ENCODE measurements at places on chromosomes 12 and 14.

DNA sequence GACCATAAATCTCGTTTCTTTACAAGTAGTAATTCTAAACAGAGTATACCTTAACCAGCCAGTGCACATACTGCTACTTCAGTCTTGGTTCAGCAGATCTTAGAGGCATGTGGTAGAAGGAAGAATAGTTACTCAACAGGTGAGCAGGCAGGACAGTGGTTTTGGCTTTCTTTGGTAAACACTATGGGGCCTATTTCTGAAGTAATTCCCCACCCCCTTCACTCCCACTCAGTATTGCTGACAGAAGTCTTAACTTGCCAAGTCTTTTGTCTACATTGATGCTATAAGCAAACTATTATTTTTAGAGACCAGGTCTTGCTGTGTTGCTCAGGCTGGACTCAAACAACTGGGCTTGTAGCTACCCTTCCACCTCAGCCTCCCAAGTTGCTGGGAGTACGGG is 68.5 kb downstream of the FBXO34 start:
- DNase-seq, result no peak

DNA sequence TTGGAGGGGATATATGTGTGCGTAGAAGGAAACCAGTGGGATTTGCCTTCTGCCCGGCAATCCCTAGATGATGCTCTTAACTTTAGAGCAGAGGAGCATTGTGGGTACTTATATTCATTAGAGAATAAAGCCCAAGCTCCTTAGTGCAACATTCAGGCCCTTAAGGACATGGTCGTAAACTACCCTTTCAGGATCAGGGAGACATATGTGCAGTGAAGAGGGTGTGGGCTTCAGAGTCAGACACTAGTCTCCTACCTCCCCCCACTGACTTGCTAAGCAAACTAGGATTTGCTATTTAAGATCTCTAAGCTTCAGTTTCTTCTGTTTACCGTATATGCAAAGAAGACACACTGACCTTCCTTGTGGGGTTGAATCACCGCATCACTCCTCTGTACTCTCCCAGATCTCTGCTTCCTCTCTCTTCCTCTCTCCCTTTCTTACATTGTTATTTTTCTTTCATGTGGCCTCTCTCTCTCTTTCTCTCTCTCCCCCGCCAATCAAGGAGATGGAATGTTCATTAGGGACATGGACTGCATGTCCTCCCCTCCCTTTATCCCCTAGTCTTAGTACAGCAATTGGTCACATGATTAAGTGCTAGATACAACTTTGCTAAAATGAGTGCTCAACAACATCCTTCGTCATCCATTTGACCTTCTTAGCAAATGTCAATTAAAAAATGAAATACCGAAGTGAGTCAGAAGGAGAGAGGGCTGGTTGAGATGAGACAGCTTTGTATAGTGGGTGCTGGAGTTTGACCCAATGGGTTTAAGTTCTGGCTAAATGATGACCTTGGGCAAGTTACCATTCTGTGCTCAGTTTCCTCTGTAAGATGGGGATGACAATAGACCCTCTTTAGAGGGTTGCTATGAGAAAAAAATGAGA is 91.7 kb downstream of the TMX1 start:
- no peak for DNase-seq

DNA sequence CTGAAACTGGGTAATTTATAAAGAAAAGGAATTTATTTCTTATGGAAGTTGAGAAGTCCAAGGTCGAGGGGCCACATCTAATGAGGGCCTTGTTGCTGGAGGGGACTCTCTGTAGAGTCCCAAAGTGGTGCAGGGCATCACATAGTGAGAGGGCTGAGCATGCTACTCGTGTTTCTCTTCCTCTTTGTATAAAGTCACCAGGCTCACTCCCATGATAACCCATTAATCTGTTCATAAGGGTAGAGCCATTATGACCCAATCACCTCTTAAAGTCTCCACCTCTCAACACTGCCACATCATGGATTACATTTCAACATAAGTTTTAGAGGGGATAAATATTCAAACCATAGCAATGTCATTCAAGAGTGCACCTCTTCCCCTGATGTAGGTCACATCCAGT is 79.1 kb upstream of the ATP2B1 start:
- DNase-seq, result no peak

GRCh38 chr12:496736-497135 is 37.0 kb downstream of the B4GALNT3 start:
- DNase-seq, result no peak

- no peak for DNase-seq
Observed at GRCh38 chr12:118307069-118307954, 65.4 kb downstream of the TAOK3 start.

DNA sequence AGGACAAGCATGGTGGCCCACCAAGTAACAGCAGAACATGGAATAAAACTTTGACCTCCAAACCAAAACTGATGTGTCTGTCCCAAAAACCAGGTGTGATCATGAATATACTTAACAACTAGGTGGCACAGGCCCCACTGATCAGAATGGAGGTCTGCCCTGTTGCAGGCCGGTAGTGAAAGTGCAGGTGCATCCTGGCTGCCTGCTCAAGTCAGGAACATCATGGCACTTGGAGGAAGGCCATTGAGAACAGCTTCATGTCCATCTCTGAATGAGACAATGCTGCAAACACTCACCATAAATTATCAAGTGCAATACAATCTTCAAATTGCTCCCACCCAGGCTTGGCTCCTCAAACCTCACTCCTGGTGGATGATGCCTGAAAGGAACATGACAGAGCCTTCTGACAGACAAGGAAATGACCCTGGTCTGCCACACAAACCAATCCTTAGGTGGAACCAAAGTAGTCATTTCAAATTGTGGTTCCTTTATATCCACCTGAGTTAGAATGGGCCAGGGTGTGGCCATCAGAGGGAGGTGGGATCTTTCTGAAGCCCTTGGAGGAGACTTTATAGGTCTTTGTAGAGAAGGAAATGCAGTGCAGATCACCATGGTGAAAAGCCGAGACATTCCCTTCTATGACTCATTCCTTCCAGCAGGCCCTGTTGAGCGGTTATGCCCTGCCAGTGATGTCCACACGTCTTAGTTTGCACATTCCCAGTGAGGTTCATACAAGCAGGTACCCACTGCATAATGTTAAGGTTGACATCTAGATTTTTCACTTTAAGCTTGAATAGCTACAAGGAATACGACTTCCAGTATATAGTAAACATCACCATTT is 36.0 kb downstream of the EGLN3 start:
- no peak for DNase-seq

- DNase-seq, result no peak
Observed at GRCh38 chr14:45679853-45680252, 426.9 kb upstream of the MIS18BP1 start.

- DNase-seq, result no peak
Observed at GRCh38 chr12:76883151-76883550, 4.3 kb upstream of the CSRP2 start.

DNA sequence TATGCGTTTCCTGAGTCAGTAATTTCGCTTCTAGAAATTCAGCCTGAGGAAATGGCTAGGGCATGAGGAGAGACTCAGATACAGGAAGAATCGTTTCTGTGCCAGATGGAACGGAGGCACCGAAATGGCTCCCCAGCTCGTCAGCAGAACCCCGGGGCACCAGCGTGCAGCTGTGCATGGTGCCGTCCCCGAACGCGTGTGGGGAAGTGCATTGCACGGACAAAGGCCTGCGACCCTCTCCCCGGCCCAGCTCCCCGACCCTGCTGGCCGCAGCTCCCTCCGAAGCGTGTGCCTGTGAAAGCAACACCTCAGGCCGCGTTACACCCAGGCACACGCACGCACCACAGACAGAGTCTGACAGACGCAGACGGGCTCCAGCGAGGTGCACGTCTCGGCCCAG is 82.9 kb downstream of the NOC4L start:
- DNase-seq, result no peak

DNA sequence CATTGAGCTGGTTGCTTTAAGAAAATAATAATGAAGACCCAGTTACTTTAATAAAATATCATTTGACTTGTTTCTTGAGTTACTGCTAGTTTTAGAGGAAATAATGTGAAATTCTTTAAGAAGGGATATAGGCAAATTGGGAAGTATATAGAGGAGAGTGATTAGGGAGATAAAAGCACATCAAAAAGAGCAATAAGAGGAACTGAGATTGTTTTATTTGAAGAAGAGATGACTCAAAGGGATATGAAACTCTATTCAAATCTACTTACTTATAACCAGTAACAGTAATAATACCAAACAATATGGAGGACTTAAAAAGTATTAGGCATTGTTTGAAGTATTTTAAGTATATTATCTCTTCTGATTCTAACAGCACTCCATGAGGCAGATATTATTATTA is 37.1 kb downstream of the LRRK2 start:
- no peak for DNase-seq

DNA sequence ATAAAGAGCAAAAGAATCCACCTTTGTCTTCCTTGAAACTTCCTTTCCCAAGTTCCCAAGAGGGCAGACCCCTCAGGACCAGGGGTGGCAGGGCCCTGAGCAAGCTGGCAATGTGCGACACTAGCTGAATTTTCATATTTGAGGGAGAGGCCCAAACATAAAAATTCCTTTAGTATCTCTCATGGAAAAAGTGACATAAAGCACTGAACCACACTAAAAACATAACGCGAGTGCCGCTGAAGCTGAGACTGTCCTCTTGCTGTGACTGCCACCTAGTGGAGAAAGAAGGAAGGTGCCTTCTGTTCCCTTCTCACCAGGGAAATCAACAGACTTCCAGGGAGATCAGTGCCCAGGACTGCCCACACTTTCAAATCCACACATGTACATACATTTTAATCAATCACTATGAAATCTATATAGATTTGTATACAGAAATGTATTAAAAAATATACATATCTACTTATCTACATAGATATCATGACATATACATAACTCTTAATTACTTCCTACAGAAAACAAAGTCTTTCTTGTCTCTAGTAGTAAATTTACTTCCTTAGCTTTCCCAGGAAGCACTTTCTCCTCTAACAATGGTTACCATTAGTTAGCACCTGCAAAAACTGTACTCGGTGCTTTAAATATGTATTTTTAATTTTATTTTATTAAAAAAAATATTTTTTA is 53.8 kb downstream of the SSH1 start:
- DNase-seq, result peak; percentile 78

DNA sequence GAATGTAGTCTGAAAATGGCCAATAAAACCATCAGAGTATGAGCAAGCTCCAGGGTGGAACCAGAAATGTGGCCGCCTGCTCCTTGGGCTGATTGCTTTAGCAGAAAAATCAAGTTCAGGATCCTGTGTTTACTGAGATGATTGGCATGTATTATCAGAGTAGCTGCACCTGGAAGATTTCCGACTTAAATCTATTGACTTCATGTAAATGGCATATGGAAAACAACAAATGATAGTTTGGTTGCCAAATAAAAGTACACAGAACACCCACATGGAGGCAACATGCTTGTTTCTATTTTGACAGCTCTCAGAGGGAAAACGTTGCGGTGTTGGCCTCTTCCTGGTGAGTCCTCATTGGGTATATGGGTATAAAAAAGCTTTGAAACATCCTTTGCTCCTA is 31.3 kb downstream of the SOCS2 start:
- no peak for DNase-seq

DNA sequence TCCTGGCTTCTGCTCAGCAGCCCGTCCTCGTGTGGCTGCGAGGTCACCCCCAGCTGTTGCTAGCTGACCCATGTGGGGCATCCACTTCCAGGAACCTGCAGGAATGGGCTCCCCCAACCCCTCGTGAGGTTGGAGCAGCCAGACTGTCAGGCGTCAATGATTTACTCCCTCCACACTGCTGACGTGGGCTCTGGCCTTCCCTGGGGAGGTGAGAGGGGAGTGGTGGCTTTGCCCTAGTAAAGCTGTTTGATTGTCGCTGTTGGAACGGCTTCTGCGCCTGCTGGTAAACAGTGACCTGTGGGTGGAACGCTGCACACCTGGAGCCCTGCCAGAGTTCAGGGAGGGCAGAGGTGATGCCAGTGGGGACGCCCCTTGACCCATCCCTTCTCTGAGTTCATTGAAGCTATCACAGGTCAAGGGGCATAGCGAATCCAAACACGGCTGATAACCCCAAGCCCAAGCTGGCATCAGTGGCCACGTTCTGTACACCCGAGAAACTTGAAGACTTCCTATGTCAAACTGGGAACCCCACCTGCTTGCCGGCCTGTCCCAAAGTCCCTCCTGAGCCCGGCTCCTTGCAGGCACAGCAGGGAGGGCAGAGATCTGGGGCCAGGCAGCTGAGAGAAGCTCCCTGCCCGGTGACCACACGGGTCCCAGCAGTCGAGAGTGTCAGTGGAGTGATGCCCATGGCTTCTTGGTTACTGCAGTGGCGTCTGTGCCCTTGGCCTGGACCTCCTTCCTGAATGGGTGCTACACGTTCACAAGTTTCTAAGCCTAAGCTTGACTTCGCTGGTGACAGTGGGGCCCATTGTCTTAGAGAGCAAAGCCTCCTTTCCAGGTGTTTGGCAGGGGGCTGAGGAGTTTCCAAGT is 2.7 kb downstream of the ASPG start:
- DNase-seq, result no peak

DNA sequence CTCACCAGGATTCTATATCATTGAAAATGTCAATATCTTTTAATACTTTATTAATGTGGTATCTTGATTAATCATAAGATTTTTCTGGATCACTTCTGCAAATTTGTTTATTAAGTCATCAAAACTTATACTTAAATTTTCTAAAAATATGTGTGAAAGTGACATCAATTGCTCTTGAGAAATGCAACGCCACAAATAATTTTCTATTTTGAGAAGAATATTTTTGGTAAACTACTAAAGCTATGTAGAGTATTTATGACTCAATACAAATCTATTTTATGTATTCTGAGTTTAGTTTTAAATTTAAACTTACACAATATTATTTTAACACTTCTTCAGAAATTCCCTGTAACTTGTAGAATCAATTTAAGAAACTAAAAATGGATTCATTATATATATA is 263.3 kb downstream of the RASSF9 start:
- DNase-seq, result no peak

GRCh38 chr14:69529563-69529962 is 45.0 kb downstream of the PLEKHD1 start:
- DNase-seq, result no peak

GRCh38 chr14:105647784-105648608 is 121.6 kb downstream of the TMEM121 start:
- no peak for DNase-seq

DNA sequence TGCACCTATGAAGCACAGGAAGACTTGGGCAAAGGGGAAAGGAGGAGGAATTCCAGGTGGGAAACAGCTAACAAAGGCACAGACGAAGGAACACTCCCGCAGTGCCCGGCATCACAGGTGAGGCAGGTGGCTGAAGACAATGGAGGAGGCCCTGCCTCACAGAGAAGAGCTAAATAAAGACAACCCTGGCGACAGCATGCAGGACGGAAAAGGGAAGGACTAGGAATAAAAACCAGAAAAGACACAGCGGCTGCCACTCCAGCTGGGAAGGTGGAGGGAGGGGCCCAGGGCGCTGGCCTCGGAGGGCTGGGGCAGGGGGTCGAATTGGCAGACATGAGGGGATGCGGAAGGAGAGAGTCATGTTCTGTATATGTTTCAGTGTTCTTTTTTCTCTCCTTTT is 43.0 kb upstream of the ANO2 start:
- no peak for DNase-seq
